ENCODE measurements at places on chromosomes 3 and 15.

DNA sequence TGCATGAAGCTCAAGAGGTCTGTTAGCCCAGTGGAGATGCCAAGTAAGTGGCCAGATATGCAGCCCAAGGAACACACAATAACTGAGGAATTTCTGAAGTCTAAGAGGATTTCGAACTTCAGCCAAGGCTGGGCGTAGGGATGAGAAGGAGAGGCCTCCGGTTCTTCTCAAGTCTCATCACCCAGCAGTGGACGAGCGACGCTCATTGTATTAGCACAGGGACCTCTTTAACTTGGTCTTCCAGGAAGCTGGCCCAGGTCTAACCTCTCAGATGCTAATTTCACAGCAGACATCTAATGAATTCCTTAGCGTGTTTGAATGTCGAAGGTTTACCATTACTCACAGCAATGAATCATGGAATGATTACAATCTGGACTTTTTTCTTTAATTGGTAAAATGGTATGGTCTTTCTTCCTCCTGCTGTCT is 85.0 kb downstream of the HES1 start:
- DNase-seq, result no peak

GRCh38 chr3:132037056-132037455 is 2.2 kb upstream of the CPNE4 start:
- DNase-seq, result no peak

- DNase-seq, result no peak
Measured at GRCh38 chr15:48084759-48085590, 35.8 kb upstream of the SLC24A5 start.

DNA sequence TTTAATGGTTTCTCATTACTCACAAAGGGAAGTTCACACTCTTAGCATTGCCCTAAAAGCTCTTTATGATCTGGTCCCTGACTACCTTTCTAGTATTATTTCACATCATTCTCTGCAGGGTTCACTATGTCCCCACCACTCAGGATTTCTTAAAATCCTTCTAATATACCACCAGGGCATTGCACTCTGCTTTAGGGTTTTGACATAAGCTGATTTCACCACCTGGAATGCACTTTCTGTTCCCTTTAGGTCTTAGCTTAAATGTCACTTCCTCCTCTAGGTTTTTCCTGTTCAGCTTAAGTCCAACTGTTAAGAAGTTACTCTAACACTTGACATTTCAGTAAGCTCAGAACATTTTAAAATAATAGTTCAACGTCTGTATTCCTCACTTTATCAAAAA is 81.7 kb downstream of the HCN4 start:
- no peak for DNase-seq

DNA sequence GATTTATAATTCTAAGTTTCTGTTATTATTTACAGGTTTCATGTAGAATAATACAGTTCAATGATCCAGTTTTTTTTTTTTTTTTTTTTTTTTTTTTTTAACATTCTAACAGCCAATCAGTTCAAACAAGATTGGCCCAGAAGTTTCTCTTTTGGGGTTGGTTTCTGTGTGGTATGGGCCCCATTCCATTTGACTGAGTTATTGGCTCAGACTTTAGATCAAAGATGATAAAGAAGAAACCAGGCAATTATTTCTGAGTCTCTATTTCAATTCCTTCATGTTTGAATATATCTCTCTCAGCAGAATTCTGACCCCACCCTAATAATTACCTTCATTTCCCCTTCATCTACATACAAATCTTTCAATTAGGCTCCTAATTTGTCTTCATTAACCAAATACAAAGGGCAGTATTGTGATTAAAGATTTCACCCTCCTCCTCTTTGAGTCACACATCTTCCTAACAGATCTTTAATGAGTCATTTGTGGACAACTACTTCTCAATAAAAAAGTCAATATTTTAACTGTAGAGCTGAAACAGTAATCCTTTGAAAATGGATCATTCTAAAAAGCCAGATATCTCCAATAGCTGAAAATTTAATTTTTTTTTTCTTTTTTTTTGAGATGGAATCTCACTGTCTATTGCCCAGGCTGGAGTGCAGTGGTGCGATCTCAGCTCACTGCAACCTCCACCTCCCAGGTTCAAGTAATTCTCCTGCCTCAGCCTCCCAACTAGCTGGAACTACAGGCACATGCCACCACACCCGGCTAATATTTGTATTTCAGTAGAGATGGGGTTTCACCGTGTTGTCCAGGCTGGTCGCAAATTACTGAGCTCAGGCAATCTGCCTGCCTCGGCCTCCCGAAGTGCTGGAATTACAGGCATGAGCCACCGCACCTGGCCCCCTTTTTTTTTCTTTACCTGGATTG is 878.8 kb downstream of the NAALADL2 start:
- no peak for DNase-seq

DNA sequence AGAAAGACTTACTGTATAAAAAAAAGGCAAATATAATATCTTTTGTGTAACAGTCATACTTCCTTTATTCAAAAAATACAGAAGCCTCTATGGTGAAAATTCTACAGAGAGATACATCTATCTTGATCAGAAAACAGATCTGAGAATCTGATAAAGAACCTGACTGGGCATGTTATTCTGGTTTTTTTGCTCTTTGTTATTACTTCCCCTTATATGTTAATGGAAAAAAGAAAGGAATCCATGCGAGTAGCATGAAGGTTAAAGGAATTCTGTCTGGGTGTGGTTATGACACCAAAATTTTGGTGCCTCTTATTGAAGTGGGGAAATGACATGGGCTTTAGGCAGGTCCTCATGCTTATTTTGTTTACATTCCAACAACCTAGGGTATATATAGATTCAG is 81.7 kb downstream of the BCHE start:
- no peak for DNase-seq

All from skeletal muscle cell (primary cell).